ENCODE measurements at places on chromosomes 2 and 18.

GRCh38 chr2:240567872-240568677 is at the start of gene RNPEPL1:
TSS of gene RNPEPL1 (plus strand) at chr2:240568484. CDS start at chr2:240568587, 103 bp downstream.
- DNase-seq: peak; percentile 47

GRCh38 chr2:236568068-236568921 is 1.3 kb upstream of the ACKR3 start:
- peak; percentile 49 for DNase-seq

DNA sequence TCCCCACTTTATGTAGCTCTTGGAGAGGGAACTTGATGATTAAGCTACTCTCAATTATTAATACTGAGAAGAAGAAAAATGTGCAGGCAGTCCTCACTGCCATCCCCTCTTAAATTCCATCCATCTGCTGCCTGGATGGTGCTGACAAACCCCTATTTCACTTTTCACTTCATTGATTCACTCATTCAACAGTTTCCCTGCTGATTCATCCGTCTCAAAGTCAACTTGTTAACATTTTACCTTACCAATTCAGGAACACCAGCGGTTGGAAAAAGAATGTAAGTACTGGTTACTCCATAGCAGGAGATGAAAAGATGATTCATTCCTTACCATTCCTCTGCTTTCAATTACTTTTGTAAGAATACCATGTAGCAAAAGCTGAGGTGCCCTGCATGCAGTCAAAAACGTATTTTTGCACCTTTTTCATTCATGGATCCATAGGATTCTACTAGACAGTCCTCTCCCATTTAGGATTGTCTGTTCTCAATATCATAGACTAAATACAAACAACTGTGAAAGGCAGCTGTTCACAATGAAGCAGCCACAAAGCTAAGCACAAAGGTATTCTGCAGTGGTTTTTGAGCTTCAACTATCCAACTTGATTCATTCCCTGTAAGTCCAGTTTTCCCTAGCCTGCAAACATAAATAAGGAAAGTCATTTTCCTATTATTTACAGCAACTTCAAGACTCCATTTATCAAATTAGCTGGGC is 262.0 kb downstream of the MREG start:
- no peak for DNase-seq

DNA sequence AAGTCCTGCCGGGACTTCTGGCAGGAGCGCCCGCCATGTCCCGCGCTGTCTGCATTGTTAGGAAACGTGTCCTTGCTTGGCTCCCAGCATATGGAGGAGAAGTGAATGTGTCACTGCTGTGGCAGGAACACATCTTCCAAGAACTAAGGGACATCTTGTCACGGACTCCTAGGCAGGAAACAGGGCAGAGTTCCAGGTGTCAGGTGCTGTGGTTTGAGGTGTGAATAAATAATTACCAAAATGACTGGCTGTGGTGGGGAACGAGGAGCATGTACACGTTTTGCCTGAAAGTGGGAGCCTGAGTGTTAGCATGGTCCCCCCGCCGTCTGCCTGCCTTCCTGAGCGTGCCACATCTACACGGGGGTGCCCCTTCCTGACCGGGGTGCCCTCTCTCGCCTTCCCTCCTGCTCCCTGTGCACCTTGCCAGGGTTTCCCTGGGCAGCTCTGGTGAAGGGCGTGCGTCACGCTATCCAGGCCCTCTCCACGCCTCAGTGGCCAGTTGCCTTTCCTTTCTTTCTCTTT is 237.5 kb downstream of the LDLRAD4 start:
- no peak for DNase-seq

DNA sequence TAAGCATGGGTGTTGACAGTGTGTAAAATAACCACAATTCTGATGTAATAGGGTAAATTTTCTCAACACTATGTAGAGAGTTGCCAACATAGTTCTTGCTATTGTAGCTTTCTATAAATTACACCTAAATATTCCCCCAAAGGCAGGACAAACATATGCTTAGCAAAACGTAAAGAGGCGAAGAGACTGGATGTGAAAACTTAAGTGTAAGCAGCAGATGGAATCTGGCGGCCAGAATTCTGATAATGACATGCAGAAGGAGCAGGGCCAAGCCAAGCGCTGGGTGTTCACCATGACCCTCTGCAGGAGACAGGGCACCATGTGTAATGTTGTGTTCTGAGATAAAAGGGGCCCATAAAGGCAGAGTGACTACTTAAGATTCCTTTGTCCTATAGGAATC is 105.2 kb upstream of the ZNF521 start:
- no peak for DNase-seq

DNA sequence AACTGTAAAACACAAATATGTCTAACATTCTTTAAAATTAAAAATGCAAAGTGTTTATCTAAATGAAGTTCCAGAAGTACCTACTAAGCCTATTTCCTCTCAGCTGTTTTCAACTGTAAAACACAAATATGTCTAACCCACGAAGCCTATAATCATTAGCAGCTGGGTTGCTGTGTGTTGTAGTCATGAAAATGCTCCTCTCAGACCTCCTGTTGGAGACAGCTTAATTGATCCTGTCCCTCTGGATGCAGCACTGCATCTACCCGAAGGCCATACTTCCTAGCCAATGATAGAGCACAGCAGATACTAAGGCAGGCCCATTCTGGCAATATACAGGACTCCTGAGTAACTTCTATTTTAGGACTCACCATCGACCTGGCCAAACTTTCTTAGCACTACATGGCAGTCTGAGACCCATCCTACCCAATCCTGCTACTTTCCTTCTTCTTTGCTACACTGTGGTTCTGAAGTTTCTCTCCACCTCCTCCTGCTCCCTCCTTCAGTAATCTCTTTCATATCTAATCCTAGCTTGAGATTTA is 92.5 kb upstream of the RBBP8 start:
- no peak for DNase-seq

DNA sequence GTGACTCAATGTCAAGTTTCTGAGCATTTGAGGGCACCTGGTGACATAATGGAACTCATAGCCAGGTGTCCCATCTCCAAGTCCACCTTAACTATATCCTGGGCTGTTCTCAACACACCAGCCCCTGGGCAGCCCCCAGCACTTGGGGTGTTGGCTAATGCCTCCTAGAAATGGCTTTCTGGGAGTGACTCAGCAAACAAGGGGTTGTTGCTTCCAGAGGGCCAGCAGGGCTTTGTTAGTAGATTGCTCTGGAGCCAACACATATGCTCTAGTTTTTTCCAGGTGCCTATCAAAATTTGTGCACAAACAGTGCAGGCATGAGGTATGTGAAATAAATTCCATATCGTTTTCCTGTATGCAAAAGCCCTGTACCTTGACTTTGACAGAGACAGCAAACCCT is 448.4 kb downstream of the SLC4A3 start:
- DNase-seq: no peak

DNA sequence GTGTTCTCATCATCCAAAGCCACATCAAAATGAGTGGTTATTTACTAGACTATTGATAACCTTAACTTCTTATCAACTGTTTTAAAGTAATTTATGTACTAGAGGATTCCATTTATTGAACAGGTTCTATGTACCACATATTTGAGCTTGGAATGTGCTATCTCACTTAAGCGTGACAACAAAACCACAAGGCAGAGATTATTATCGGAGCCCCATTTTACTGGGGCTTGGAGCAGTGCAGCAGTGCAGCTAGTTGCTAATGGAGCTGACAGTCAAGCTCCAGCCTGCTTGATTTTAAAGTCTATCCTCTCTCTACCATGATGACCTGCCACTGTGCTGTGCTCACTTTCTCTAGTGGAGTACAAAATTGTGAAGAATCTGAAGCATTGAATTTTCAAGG is 24.6 kb downstream of the GCG start:
- no peak for DNase-seq

DNA sequence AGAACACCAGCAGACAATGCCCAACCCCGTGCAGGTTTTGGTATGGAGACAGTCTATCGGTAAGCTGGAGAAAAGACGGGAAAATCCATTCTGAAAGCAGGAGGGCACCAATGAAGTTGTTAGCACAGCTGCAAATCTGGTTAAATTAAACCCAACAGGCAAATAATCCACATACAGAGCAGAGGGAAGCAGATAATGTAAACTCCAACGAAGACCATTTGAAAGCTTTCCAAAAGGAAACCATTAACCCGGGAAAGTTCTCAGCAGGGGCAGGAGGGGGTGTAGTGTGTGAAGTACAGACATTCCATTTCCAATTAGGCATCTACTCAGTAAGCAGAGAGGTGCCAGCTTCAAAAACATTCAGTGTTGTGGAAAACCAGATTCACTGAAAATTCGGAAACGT is 10.3 kb downstream of the EDAR start:
- no peak for DNase-seq

Data from DMS79 treated with DMSO at 0.1 percent for 48 hours (cell line).